MM.1S (cell line): ENCODE measurements at places on chromosomes 5 and 9.

DNA sequence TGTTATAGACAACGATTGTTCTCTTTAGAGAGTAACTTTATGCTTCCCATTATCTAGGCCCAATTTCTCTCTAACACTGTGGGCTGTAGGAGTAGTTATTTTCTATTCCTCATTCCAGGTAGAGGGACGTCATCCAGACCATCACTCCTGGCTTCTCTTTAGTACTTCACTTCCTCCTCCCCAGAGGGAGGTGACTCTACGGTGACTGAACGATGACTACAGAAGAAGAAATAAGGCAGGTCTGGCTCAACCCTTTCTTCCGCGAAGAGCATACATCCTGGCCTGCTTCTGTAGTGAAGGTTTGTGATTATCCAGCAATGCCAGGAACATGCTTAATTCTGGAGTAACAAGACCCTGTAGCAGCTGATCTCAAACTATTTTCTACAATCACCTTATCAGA lies 50.8 kb downstream of the HMGCR start:
- H3K4me1 ChIP-seq = no peaks in the 10 kb centered on the region
- H3K4me3 ChIP-seq = no peak overlapping the region
- H3K27ac ChIP-seq = no peak overlapping the region

DNA sequence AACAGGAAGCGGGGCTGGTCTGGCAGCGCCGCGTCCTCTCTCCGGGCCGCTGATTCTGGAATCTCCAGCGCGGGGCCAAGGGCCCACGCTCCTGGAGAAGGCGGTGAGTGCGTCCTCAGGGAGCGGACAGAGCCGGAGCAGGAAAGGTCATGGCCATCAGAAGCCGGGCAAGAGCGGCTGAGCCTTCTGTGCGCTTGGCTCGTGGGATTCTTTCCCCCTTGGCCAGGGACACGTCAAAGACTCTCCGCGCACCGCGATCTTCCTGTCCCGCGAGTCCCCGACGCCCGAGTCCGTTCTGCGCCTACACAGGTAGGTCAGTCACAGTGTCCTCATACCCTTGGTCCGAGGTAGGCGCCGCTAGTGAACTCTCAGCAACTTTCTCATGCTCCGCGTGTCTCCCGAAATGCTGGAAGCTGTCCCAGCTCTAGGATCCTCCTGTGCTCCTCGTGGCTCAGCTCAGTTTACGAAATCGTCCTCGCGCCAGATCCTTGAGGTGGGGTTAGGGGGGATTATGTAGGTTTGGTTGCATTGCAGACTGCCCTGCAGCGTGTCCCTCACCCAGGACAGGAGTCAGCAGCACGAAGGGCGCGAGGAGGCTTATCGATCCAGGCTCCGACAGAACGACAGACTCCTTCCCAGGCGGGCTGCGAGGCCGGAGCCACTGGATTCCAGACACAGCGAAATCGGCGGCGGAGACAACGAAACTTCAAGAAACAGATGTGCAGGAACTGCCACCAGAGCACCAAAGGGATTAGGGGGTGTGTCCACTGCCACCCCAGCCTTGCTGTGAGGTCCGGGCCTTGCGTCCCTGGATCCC lies 8.7 kb downstream of the LHX6 start:
- H3K4me1 ChIP-seq = no peaks in the 10 kb centered on the region
- peaks cover 35% of the 10 kb centered on the region for H3K27me3 ChIP-seq
- H3K27ac ChIP-seq = no peak overlapping the region
- no peaks in the 10 kb centered on the region for H3K36me3 ChIP-seq

- no peak overlapping the region for H3K4me3 ChIP-seq
- no peaks in the 10 kb centered on the region for H3K4me1 ChIP-seq
- H3K27ac ChIP-seq = no peak overlapping the region
- no peaks in the 10 kb centered on the region for H3K27me3 ChIP-seq
- DNase-seq = no peak
- peaks cover 5% of the 10 kb centered on the region; the same call in 1 of the 2 replicates for H3K36me3 ChIP-seq
Measured at GRCh38 chr9:120859361-120859760, 16.6 kb upstream of the PSMD5 start.

DNA sequence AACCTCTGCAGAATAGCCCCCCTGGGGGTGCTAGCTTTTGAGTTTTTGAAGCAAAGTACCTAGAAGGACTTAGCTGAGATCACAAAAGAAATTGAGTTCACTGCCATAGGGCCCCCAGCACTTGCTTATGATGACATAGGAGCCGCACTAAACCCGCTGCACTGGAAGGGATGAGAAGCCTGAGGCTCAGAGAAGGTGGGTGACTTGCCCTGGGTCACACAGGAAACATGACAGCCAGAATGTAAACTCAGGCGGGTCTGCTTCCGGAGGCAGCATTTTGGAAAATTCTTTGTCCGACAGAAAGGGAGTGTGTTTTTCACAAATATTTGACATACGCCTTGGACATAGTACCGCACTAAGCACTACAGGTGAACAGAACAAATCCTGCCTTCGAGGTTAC lies 8.4 kb upstream of the TOR1B start:
- no peaks in the 10 kb centered on the region for H3K36me3 ChIP-seq
- H3K27me3 ChIP-seq = peaks cover 50% of the 10 kb centered on the region

GRCh38 chr9:132784286-132784830 lies 93.7 kb downstream of the AK8 start:
- DNase-seq = no peak
- H3K27me3 ChIP-seq = peaks cover 89% of the 10 kb centered on the region

DNA sequence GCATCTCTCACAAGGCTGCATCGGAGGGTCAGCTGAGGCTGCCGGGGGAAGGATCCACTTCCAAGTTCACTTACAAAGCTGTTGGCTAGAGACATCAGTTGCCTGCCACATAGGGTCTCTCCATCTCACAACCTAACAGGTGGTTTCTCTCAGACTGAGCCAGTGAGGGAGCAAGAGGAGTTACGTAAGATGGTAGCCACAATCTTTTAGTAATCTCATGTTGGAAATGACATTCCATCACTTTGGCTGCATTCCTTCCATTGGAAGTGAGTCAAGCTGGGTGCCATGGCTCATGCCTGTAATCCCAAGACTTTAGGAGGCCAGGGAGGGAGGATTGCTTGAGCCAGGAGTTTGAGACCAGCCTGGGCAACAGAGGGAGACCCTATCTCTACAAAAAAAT lies 7.4 kb upstream of the GRK6 start:
- DNase-seq = no peak
- H3K4me3 ChIP-seq = no peak overlapping the region
- H3K4me1 ChIP-seq = peaks cover under 1% of the 10 kb centered on the region; the same call in 1 of the 2 replicates

GRCh38 chr9:16869131-16869881 lies 1.2 kb downstream of the BNC2 start:
- no peaks in the 10 kb centered on the region for H3K4me1 ChIP-seq
- no peaks in the 10 kb centered on the region for H3K27me3 ChIP-seq
- H3K4me3 ChIP-seq = peak overlapping the region; percentile 65
- no peak for DNase-seq
- no peak overlapping the region for H3K27ac ChIP-seq

DNA sequence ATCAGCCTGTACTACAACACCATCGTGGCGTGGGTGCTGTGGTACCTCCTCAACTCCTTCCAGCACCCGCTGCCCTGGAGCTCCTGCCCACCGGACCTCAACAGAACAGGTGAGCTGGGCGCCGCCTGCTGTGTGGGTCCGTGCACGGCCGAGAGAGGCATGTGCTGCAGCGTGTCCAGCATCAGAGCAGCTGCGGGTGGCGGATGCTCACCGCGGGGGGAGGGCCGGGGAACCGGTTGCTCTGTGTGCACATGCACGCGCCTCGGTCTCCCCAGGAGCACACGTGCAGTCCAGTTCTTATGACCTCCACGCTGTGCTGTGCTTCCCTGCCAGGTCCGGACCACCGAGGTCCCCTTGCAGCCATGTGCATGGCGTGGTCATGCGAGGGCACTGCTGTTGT lies 7.6 kb downstream of the SLC6A18 start:
- H3K27ac ChIP-seq = no peak overlapping the region
- H3K4me1 ChIP-seq = no peaks in the 10 kb centered on the region
- H3K27me3 ChIP-seq = no peaks in the 10 kb centered on the region
- no peak for DNase-seq

- H3K4me1 ChIP-seq = no peaks in the 10 kb centered on the region
- no peak for DNase-seq
- H3K36me3 ChIP-seq = no peaks in the 10 kb centered on the region
- peaks cover 98% of the 10 kb centered on the region for H3K27me3 ChIP-seq
- H3K27ac ChIP-seq = no peak overlapping the region
Measured at GRCh38 chr9:132494857-132495256, 84.8 kb downstream of the CFAP77 start.

DNA sequence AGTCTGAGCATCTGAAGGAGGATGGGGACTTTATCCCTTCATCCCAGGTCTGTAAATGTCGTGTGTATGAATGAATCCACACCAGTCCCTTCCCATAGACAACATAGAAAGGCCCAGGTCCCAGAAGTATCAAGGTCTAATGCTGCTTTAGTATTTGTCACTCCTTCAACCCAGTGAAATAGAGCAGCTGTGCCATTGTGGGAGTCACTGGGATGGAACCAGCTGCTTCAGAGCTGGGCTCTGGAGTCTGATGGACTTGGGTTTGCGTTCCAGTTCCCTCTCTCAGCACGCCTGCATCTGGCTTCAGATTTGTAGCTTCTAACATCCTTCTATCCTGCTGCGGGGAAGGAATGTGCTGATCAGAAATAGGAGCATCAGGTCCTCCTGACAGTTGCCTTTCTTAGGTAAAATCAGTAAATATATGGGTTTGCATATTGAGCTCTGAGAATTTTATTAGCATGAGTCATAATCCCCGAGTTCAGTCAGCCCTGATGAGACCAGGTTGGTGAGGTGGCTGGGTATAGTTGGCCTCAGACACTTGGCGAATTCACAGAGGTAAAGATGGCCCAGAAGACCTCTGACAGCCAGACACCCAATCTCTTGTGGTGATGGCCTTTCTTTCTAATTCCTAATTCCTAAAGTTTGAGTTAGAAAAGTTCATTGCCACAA lies 10.1 kb downstream of the ACO1 start:
- H3K4me1 ChIP-seq = no peaks in the 10 kb centered on the region
- no peaks in the 10 kb centered on the region for H3K27me3 ChIP-seq
- no peak overlapping the region for H3K27ac ChIP-seq
- H3K4me3 ChIP-seq = no peak overlapping the region

DNA sequence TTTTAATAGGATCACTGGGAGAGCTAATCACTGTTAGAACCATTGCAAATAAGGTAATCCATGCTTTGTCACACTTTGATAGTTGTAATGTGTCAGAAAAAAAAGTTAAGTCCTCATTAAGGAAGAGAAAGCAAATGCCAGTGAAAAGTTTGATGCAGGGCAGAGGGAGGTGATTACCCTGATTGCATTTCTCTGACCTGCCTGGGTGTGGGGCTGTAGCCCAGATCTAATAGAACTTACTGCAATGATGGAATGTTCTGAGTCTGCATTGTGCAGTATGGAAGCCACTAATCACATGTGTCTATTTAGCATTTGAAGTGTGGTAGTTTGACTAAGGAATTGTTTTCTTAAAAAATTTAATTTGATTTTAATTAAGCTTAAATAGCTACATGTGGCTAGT lies 202.7 kb downstream of the ATP10B start:
- H3K27ac ChIP-seq = no peak overlapping the region
- peak; percentile 26 for DNase-seq
- no peak overlapping the region for H3K4me3 ChIP-seq
- H3K27me3 ChIP-seq = no peaks in the 10 kb centered on the region
- H3K4me1 ChIP-seq = no peaks in the 10 kb centered on the region

DNA sequence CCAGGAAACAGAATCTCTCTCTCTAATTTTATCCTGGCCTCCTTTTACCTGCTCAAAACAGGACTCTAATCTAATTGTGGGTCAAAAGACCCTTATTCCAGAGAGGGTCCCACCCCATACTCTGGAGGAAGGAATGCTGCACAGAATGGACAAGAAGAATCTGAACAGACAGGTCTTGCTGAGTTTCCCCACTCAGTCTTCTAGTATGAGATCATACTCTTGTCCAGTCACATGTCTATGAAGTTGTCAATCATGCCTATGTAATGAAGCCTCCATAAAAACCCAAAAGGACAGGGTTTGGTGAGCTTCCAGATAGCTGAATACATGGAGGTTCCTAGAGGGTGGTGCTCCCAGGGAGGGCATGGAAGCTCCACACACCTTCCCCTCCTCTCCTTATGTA lies 123.9 kb upstream of the FER start:
- no peaks in the 10 kb centered on the region for H3K27me3 ChIP-seq
- H3K4me3 ChIP-seq = no peak overlapping the region
- no peaks in the 10 kb centered on the region for H3K4me1 ChIP-seq
- no peak overlapping the region for H3K27ac ChIP-seq
- DNase-seq = no peak

GRCh38 chr9:134758949-134759607 lies 117.5 kb downstream of the COL5A1 start:
- H3K36me3 ChIP-seq = no peaks in the 10 kb centered on the region
- H3K27ac ChIP-seq = no peak overlapping the region
- H3K27me3 ChIP-seq = peaks cover 49% of the 10 kb centered on the region
- no peak for DNase-seq
- no peak overlapping the region for H3K4me3 ChIP-seq

- no peaks in the 10 kb centered on the region for H3K4me1 ChIP-seq
- H3K36me3 ChIP-seq = no peaks in the 10 kb centered on the region
- no peak overlapping the region for H3K4me3 ChIP-seq
- no peak for DNase-seq
- no peaks in the 10 kb centered on the region for H3K27me3 ChIP-seq
Measured at GRCh38 chr5:121702682-121703081, 149.0 kb upstream of the FTMT start.

GRCh38 chr5:4927097-4927496 lies 213.0 kb upstream of the ADAMTS16 start:
- no peaks in the 10 kb centered on the region for H3K27me3 ChIP-seq
- H3K36me3 ChIP-seq = no peaks in the 10 kb centered on the region
- H3K4me1 ChIP-seq = no peaks in the 10 kb centered on the region
- no peak overlapping the region for H3K27ac ChIP-seq

GRCh38 chr9:96651626-96652025 lies 3.5 kb downstream of the PRXL2C start:
- peak; percentile 17 for DNase-seq
- no peaks in the 10 kb centered on the region for H3K36me3 ChIP-seq
- no peaks in the 10 kb centered on the region for H3K4me1 ChIP-seq
- H3K4me3 ChIP-seq = no peak overlapping the region

DNA sequence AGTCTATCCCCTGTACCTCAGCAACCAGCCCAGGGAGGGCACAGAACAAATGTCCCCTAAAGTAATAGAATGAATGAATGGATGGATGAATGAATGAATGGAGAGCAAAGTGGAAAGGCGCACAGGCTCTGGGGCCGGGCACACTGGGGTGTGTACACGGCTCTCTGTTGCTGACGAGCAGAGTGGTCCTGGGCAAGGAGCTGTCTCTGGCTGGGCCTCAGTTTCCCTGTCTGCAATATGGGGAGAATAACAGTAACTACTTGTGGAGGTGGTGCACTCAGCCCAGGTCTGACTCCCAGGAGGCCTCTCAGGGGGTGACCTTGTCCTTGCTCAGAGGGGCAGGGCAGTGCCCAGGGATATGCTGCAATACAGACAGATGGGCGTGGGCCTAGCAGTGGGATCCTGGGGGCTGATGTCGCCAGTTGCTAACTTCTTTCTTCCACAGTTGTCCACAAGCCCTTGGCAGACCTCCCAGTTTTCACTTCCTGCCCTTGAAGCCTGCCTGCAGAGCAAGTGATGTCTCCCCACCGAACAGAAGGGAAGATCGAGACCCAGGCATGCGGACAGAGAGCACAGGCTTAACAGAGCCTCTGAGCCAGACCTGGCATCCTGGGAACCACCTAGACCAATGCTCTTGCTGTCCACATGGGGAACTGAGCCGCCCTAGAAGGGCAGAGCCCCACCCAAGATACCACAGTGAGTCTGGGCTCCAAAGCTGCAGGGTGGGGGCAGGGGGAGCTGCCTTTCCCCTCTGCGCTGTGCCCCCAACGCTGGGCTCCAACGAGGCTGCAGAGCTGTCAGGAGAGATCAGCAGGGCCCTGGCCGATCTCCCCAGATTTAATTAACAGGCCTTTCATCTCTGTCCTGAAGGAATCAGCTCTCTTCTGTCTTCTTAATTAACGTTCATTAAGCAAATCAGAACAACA lies 13.6 kb upstream of the LAMC3 start:
- H3K27me3 ChIP-seq = peaks cover 100% of the 10 kb centered on the region
- H3K36me3 ChIP-seq = no peaks in the 10 kb centered on the region
- H3K27ac ChIP-seq = no peak overlapping the region
- no peaks in the 10 kb centered on the region for H3K4me1 ChIP-seq
